ENCODE measurements at places on chromosomes 12 and 14. TPM values are rescaled to one million over a fixed set of nuclear protein-coding genes. Genes with fewer than 3 reads are reported as not detected.

- no peak overlapping the region for H3K4me3 ChIP-seq
- no peak for DNase-seq
- H3K27ac ChIP-seq, result no peak overlapping the region
- no peaks in the 10 kb centered on the region for H3K36me3 ChIP-seq
Observed at GRCh38 chr12:1834186-1834925, 14.0 kb downstream of the LRTM2 start.

- no peak for DNase-seq
- no peak overlapping the region for H3K4me3 ChIP-seq
- no peak overlapping the region for H3K27ac ChIP-seq
- peaks cover 26% of the 10 kb centered on the region for H3K4me1 ChIP-seq
- H3K27me3 ChIP-seq, result no peaks in the 10 kb centered on the region
- no peaks in the 10 kb centered on the region for H3K36me3 ChIP-seq
Observed at GRCh38 chr14:90616881-90617280, 199.3 kb downstream of the TTC7B start.

Gene EEF1AKMT3
- 1.1 TPM for total RNA-seq

- H3K27ac ChIP-seq, result no peak overlapping the region
- H3K36me3 ChIP-seq, result no peaks in the 10 kb centered on the region
- H3K27me3 ChIP-seq, result no peaks in the 10 kb centered on the region
- no peak for DNase-seq
Observed at GRCh38 chr14:60589442-60589841, 59.8 kb downstream of the SIX1 start.

GRCh38 chr12:2583091-2583497 lies 211.7 kb upstream of the FKBP4 start:
- H3K27me3 ChIP-seq, result peaks cover 2% of the 10 kb centered on the region
- no peaks in the 10 kb centered on the region for H3K4me1 ChIP-seq
- no peak for DNase-seq
- peak overlapping the region; percentile 36 for H3K4me3 ChIP-seq
- H3K36me3 ChIP-seq, result no peaks in the 10 kb centered on the region

Gene RNASE2
- total RNA-seq, result 0.82 TPM

Gene TAS2R46
- not detected for total RNA-seq

GRCh38 chr12:121767525-121768016 lies 25.9 kb downstream of the RHOF start:
- H3K4me1 ChIP-seq, result peaks cover 12% of the 10 kb centered on the region
- H3K4me3 ChIP-seq, result no peak overlapping the region
- H3K36me3 ChIP-seq, result no peaks in the 10 kb centered on the region
- H3K27ac ChIP-seq, result peak overlapping the region; percentile 34

Gene PTPRQ
- not detected for total RNA-seq

Gene HSPB8
- total RNA-seq, result 552 TPM

- H3K4me3 ChIP-seq, result no peak overlapping the region
- H3K27me3 ChIP-seq, result no peaks in the 10 kb centered on the region
- no peak overlapping the region for H3K27ac ChIP-seq
- H3K4me1 ChIP-seq, result no peaks in the 10 kb centered on the region
- no peaks in the 10 kb centered on the region for H3K36me3 ChIP-seq
Observed at GRCh38 chr12:105897311-105897725, 241.4 kb downstream of the NUAK1 start.

DNA sequence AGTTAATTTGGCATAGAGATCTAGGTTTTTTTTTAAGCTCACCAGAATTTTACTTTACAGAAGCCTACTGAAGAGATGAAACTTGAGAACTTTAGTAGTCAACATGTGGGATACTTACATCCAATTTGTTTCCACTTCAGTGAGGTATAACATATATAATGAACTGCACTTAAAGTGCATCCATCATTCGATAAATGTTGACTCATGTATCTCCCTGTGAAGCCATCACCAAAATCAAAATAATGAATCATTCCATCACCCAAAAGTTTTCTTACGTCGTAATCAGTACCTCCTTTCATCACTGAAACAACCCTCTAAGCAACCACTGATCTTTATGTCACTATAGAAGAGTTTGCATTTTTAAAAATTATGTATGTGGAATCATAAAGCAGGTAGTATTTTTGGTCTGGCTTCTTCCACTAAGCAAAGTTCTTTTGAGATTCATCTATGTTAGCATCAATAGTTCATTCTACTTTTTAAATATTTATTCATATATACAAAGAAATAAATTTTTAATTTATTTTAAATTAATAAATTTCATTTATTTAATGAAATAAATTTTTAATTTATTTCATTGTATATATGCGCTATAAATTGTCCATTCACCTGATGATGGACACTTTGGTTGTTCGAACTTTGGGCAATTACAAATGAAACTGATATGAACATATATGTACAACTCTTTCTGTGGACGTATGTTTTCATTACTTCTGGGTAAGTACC lies 2.0 kb upstream of the CPNE8 start:
- H3K27ac ChIP-seq, result peak overlapping the region; percentile 85
- H3K4me1 ChIP-seq, result peaks cover 3% of the 10 kb centered on the region
- H3K4me3 ChIP-seq, result peak overlapping the region; percentile 56
- no peak for DNase-seq
- peaks cover 4% of the 10 kb centered on the region for H3K27me3 ChIP-seq

DNA sequence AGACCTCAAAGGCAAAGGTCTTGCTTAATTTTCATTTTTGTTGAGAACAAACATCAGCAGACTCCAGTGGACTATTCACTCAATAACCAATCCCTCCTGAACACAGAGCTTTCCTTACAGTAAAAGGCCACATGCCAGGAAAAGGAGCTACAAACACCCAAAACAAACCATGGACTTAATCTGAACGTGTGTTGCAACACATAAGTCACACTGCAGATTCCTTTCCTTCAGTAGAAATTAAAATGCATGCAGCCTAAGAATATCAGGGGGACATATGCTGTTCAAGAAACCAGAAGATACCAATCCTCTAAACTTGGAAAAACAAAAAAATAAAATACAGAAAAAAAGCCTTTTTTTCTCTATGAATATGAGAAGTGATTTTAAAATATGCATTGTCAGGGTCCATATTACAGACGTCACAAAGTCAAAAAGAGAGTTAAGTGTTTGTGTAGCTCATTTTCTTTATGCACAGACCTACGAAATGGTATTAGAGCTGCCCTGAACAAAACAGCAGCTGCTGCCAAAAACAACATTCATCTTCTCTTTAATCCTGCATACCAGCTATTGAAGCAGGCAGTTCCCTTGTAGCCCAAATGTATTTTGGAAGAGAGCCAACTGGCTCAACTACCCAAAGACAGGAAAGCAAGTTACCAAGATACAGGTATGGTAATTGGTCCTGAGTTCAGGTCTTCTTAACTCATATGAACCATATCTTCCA lies 26.2 kb downstream of the KITLG start:
- H3K27me3 ChIP-seq, result no peaks in the 10 kb centered on the region
- H3K4me3 ChIP-seq, result no peak overlapping the region
- DNase-seq, result no peak
- H3K36me3 ChIP-seq, result no peaks in the 10 kb centered on the region
- peaks cover 27% of the 10 kb centered on the region for H3K4me1 ChIP-seq
- H3K27ac ChIP-seq, result peak overlapping the region; percentile 1

Gene ALDH1L2
- 4.0 TPM for total RNA-seq

- no peaks in the 10 kb centered on the region for H3K27me3 ChIP-seq
- H3K4me3 ChIP-seq, result no peak overlapping the region
- DNase-seq, result no peak
- no peaks in the 10 kb centered on the region for H3K36me3 ChIP-seq
Observed at GRCh38 chr12:85147331-85147730, 111.2 kb downstream of the LRRIQ1 start.

DNA sequence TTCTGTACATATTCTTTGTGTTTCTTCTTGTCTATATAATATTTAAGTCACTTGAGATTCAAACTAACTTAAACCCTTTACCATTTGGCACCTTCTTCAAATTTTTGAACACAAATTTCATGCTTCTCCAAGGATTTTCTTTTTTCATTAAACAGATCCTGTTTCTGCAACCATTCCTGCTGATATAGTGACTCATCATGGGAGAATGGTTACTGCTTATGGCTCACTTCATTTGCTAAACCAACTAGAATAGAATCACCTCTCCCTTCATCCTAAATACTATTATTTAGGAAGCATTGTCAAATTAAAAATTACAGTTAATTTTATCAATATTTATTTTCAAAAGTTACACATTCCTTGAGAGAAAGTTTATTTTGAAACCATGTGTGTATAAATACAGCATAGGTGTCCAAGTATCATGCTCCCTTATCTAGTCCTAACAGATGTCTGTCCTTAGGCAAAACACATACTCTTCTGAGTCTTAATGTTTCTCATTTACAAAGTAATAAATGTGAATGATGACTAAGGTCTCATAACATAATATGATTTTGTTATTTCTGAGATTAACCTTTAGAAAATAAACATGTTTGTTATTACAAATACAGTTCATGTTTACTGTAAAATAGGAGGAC lies 40.7 kb downstream of the PLCZ1 start:
- no peaks in the 10 kb centered on the region for H3K4me1 ChIP-seq
- no peak for DNase-seq
- H3K4me3 ChIP-seq, result no peak overlapping the region
- no peaks in the 10 kb centered on the region for H3K36me3 ChIP-seq
- H3K27ac ChIP-seq, result no peak overlapping the region

DNA sequence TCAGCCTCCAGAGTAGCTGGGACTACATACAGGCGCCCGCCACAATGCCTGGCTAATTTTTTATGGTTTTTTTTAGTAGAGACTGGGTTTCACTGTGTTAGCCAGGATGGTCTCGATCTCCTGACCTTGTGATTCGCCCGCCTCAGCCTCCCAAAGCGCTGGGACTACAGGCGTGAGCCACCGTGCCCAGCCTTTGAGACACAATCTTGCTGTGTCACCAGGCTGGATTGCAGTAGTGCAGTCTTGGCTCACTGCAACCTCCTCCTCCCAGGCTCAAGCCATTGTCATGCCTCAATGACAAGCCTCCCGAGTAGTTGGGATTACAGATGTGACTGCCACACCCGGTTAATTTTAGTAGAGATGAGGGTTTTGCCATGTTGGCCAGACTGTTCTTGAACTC lies 21.3 kb upstream of the STRN3 start:
- DNase-seq, result no peak
- H3K4me3 ChIP-seq, result no peak overlapping the region
- no peak overlapping the region for H3K27ac ChIP-seq
- H3K27me3 ChIP-seq, result no peaks in the 10 kb centered on the region

Gene VWF
- total RNA-seq, result 108 TPM
